SJSA1 (cell line): ENCODE measurements at places on chromosomes 6 and 20. TPM values are rescaled to one million over a fixed set of nuclear protein-coding genes. Genes with fewer than 3 reads are reported as not detected.

DNA sequence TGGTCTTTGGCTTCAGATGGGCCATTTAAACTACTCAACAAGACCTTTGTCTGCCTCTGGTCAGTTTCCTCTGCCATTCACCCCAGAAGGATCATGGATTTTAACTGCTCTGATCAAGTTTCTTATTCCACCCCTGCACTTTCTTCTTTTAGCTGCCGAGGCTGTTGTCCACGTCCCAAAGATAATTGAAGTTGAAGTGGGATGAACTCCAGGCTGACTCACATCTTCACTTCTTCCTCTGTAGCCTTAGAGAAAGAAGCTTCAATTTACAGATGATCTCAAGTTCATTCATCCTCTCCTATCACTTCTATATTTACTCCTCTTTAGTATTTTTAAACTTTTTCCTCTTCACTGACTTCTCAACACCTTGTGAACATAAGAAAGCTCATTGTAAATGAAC, 651.6 kb downstream of the UTRN start:
- H3K36me3 ChIP-seq, result no peaks in the 10 kb centered on the region
- no peak for DNase-seq
- H3K27me3 ChIP-seq, result no peaks in the 10 kb centered on the region
- no peaks in the 10 kb centered on the region; the same call in 1 of the 2 replicates for H3K4me1 ChIP-seq

- H3K27me3 ChIP-seq, result no peaks in the 10 kb centered on the region
- H3K27ac ChIP-seq, result peak overlapping the region; percentile 92
- H3K4me1 ChIP-seq, result peaks cover 19% of the 10 kb centered on the region
- H3K4me3 ChIP-seq, result peak overlapping the region; percentile 70
- peaks cover 37% of the 10 kb centered on the region for H3K36me3 ChIP-seq
- DNase-seq, result no peak
Observed at GRCh38 chr6:17395112-17395511, 1.7 kb downstream of the CAP2 start.

The RPS18 gene
- total RNA-seq, result 2,063 and 2,614 TPM in 2 replicates

The FILIP1 gene
- 2.4 and 4.1 TPM in 2 replicates for total RNA-seq

The C6orf62 gene
- 94.4 and 124 TPM in 2 replicates for total RNA-seq

DNA sequence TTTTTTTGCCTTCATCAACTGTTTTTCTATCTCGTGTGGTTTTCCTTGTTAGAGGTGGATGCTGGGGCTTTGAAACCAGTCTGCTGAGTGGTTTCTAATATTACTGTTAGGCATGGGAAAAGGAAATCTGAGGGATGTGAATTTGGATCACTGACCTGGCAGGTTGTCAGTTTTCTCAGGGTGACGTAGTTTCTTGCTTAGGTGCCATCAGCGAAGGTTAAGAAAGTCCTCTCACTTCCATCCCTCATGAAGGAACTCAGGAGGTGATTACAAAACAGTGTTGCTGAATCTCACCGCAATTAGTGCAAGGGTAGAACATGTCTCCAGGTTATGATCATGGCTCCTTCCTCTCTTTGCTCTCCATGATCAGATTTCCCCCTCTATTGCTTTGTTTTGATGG, 135.9 kb downstream of the SOX4 start:
- H3K27ac ChIP-seq, result no peak overlapping the region
- no peaks in the 10 kb centered on the region for H3K36me3 ChIP-seq
- no peak for DNase-seq
- H3K4me1 ChIP-seq, result peaks cover 31% of the 10 kb centered on the region
- H3K4me3 ChIP-seq, result no peak overlapping the region
- no peaks in the 10 kb centered on the region for H3K27me3 ChIP-seq
